ENCODE measurements at places on chromosomes 2 and 18.

DNA sequence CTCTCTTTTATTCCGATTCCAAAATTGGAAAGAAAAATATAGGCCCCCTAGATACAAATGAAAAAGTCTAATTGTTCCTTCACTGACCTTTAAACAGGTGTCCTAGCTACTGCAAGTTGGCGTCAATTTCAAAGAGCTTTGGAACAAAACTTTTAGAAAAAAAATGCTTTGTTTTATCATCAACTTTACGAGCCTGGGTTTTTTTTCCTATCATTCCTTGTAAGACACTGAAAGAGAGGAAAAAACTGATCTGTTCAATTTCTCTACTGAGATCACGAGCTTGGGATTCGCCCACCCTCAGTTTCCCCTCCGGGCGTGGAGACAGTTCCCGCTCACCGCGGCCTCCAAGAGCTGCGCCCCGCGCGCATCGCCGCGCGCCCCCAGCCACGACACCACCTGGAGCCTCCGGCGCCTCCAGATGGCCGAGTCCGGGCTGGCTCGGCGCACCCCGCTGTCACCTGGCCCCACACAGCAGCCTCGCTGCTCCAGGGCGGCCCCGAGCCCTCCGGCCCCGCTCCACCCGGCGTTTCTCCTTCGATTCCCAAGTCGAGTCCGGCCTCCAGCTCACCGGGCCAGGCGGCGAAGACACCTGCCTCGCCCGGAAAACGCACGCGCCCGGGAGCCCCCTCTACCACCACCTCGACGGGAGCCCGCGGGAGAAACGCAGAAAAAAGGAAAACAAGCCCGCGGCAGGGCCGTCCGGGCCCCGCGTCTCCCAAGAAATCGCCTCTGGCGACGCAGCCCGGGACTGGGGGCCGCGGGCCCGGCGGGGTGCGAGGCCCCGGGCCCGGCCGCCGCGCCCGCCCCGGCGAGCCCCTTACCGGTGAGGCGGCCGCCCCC lies 656 bp downstream of the TBC1D8 start:
- peak; percentile 33 for DNase-seq

DNA sequence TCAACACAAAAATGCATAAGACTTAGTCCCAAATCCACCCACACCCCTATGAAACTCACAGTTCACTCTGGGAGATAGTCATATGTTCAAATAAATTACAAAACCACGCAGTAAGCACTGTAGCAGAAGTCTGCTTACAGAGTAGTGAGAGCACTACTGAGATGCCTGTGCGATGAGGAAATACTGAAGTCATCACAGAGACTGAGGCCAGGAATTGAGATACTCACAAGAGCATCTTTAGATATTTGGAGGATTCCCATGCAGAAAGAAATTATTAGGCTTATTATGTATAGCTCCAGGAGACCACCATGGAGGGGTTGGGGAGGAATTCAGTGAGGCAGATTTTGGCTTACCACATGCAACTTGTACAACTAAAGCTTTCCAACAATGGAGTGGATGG lies 82.3 kb downstream of the ANTXR1 start:
- peak; percentile 11 for DNase-seq

DNA sequence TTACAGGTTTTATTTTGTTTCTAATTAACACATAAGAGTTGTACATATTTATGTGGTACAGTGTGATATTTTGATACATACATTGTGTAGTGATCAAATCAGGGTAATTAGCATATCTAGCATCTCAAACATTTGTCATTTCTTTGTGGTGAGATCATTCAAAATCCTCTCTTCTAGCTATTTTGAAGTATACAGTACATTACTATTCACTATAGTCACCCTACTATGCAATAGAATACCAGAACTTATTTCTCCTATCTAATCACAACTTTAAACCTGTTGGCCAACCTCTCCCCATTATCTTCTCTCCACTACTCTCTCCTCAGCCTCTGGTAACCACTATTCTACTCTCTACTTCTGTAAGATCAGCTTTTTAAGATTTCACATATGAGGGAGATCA lies 325.8 kb downstream of the CYP26B1 start:
- no peak for DNase-seq

DNA sequence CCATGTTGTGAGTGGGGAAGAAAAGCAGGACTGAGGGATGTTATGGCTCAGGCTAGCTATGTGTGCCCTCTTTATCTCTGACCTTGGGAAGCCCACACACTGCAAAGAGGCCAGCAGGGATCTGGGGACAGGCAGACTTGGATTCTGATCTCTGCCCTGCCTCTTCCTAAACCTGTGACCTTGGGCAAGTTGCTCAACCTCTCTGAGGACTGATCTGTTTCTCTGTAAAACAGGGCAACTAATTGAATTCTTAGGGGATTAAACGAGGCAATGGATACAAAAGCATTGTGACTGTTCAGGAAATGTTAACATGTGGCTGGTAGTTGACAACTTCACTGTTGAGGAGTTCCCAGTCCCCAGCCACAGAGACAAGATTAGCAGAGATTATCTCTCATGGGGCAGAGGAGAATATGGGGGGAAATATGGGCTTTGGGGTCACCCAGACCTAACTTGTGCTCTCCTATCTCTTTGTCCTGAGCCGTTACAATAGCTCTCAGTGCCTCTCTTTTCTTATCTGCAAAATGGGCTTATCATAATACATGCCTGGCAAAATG lies 184.7 kb upstream of the GLI2 start:
- DNase-seq = no peak

DNA sequence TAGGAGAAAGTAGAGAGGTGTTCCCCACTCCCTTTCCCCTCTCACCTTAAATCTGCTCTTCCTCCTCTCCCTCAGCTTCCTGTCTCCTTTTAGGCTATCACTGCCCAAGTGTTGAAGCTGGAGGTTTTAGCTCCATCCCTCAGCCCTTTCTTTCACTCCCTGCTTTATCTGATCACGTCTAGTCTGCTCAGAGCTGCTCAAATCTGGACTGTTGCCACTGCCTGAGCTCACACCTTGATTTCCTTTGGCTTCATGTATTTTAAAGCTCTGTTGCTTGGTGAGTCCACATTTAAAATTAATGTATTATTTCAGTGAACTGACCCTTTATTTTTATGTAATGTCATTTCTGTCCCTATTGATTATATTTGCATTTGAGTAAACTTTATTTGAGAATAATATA lies 236.6 kb downstream of the PTGR3 start:
- DNase-seq = no peak

- no peak for DNase-seq
These were observed 31.2 kb downstream of the CREG2 start for GRCh38 chr2:101356055-101356454.

DNA sequence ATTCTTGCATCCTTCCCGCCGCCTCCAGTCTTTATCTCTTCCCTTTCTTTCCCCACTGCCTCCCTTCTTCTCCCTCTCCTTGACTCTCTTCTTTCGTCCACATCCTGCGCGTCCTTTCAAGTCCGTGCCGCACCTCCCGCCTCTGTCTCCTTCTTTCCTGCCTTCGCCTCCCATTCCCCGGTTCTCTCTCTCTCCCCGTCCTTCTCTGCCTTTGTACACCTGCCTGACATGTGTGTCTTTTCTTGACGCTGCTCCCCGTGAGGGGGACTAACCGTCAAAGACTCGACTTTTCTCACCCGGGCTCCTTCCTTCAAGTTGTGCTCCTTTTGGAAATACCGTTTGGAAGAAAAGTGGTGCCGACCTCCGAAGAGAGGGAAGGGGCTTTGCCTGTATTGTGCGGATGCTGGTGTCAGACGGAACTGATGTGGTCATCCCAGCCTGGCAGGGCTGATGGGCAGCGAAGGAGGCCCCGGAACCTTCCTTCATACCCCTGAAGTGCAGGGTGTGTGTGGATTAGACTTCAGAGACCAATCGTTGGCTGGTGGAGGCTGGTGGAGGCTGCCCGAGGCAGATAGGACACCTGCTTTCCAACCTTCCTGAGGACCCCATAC lies 879 bp downstream of the TMEM178A start:
- peak; percentile 38 for DNase-seq
